ENCODE measurements at places on chromosomes 6 and 20.
A peak's percentile ranks its signal among the peaks of the same experiment; 100 is the strongest.

- DNase-seq, result peak; percentile 26
- H3K4me1 ChIP-seq, result no peaks in the 10 kb centered on the region
- no peak overlapping the region for H3K27ac ChIP-seq
- H3K4me3 ChIP-seq, result no peak overlapping the region
- H3K36me3 ChIP-seq, result no peaks in the 10 kb centered on the region
- H3K27me3 ChIP-seq, result no peaks in the 10 kb centered on the region
Measured at GRCh38 chr6:38498085-38498484, 141.6 kb downstream of the BTBD9 start.

DNA sequence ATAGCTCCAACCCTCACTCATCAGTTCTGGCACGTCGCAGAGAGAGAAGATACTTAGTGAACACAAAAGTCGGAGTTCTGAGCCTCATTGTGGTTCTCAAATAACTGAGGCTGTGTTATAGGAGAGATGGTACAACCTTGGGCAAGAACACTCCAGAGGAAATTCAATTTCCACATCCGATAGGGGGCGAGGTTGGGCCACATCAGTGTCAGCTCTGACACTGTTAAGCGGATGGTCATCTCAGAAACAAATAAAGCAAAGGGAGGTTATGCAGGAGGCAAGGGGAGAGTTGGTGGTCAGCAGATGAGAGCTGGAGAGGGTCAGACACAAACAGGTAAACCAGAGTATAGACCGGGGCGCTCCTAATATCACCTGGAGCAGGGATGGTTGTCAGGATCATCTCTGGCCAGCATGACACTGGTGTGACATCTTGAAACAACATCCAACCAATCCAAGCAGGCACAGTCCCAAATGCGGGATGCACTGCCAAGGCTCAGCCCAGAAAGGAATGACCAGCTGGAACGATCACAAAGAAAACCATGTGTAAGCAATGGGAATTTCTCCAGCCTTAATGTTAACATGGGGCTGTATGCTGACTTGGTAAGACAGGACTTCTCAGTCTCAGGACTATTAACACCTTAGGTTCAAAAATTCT is 331.8 kb downstream of the HACE1 start:
- H3K4me3 ChIP-seq, result no peak overlapping the region
- no peaks in the 10 kb centered on the region for H3K36me3 ChIP-seq
- H3K27ac ChIP-seq, result no peak overlapping the region
- DNase-seq, result no peak
- H3K27me3 ChIP-seq, result no peaks in the 10 kb centered on the region

DNA sequence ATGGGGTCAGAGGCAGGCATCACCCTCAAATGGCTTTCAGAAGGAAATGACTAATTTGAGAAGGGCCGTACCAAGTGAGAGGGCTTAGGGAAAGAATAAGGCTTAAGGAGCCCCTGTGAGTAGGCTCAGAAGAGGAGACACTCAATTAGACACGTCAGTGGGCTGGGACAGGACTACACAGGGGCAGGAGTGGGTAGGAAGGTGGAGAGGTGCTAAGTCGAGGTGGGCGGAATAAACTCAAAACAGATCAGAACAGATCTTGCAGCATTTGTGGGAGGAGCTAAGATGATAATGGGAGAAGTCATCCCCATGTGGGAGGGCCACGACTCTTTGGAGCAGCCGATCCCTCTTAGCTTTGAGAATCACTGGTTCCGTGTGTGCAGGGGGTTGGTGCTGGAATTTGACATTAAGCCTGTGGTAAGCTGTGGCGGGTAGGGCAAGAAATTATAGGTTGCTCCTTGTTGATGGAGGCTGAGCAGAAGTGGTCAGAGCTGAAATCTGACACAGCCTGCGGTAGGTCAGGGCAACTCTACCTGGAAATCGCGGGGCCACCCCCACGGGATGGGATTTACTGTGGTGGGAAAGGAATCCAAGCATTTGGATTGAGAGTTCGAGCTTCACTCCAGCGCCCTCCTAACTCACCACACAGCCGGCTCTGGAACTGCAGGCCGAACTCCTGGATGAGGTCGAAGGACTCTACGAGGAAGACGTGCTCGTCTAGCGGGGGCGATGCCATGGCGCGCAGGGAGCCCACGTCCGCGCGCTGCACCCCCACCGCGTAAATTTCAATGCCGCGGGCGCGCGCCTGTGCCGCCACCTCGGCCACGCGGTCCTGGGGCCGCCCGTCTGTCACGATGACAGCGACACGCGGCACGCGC is 2.8 kb upstream of the RBPJL start:
- H3K4me1 ChIP-seq, result no peaks in the 10 kb centered on the region
- no peak overlapping the region for H3K27ac ChIP-seq
- peak; percentile 91 for DNase-seq
- H3K4me3 ChIP-seq, result no peak overlapping the region
- H3K36me3 ChIP-seq, result no peaks in the 10 kb centered on the region

- DNase-seq, result no peak
- H3K36me3 ChIP-seq, result no peaks in the 10 kb centered on the region
- peak overlapping the region; percentile 56 for H3K27ac ChIP-seq
Measured at GRCh38 chr6:81228912-81229555, 523.4 kb downstream of the TENT5A start.

DNA sequence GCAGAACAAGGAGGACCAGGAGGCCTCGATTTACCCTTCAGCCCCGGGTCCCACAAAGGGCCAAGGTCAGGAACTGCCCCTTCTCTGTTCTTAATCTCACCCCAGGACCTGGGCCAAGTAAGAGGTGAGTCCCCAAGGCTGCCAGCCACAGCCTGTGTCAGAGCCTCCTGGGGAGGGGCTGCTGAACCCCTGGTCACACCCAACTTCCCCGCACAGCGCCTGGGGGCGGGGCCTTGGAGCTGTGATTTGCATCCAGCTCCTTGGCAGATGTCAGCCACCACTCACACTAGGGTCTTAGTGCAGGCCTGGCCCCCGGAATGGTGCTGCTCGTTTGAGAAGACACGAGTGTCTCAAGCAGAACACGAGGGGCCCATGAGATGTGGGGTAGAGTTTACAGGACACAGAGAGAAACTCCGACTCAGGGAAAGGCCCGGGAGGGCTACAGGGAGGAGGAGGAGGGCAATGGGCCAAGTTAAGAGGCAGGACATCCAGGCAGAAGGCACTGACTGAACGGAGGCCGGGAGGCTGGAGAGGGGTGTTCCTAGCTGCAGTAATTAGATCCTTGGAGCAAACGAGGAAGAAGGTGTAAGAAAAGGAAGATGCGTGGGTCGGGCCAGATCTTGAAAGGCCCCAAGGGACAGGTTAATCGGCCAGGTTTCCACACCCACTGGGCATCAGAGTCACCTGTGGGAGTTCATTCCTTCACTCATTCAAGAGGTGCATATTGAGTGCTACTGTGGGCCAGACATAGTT is 26.9 kb downstream of the ZBP1 start:
- H3K4me1 ChIP-seq, result no peaks in the 10 kb centered on the region
- no peaks in the 10 kb centered on the region for H3K27me3 ChIP-seq
- DNase-seq, result peak; percentile 87
- H3K4me3 ChIP-seq, result no peak overlapping the region
- H3K27ac ChIP-seq, result no peak overlapping the region
- no peaks in the 10 kb centered on the region for H3K36me3 ChIP-seq

- H3K27ac ChIP-seq, result no peak overlapping the region
- H3K27me3 ChIP-seq, result no peaks in the 10 kb centered on the region
- no peaks in the 10 kb centered on the region for H3K36me3 ChIP-seq
- no peak overlapping the region for H3K4me3 ChIP-seq
- DNase-seq, result no peak
- no peaks in the 10 kb centered on the region for H3K4me1 ChIP-seq
Measured at GRCh38 chr6:13201336-13201735, 127.0 kb downstream of the TBC1D7 start.

GRCh38 chr20:53321596-53321995 is 272.0 kb downstream of the ZNF217 start:
- H3K4me1 ChIP-seq, result no peaks in the 10 kb centered on the region
- no peaks in the 10 kb centered on the region for H3K36me3 ChIP-seq
- H3K27me3 ChIP-seq, result no peaks in the 10 kb centered on the region
- no peak overlapping the region for H3K27ac ChIP-seq
- H3K4me3 ChIP-seq, result no peak overlapping the region
- no peak for DNase-seq

GRCh38 chr6:96074006-96074405 is 58.2 kb downstream of the FUT9 start:
- H3K4me3 ChIP-seq, result no peak overlapping the region
- H3K27me3 ChIP-seq, result no peaks in the 10 kb centered on the region
- H3K27ac ChIP-seq, result no peak overlapping the region
- H3K36me3 ChIP-seq, result no peaks in the 10 kb centered on the region
- DNase-seq, result no peak
- H3K4me1 ChIP-seq, result no peaks in the 10 kb centered on the region

DNA sequence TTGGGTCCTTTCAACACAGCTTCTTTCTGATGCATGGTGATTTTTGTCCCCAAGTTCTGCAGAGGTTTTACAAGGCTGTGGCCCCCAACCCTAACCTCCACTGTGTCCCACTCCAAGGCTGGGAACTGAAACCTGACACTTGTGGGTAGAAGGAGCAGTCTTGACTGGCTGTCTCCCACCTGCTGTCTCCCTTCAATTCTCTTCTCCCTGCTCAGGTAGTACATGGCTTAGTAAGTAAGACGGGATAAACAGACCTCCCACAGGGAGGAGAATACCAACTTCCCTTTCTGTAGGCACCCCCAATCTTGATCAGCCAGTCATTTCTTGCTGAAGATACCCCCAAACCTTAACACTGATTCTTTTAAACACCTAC is 25.0 kb downstream of the TGM6 start:
- H3K4me3 ChIP-seq, result no peak overlapping the region
- H3K27ac ChIP-seq, result no peak overlapping the region
- no peaks in the 10 kb centered on the region for H3K36me3 ChIP-seq
- DNase-seq, result no peak
- peaks cover 10% of the 10 kb centered on the region for H3K27me3 ChIP-seq

- H3K4me3 ChIP-seq, result no peak overlapping the region
- peaks cover 42% of the 10 kb centered on the region for H3K36me3 ChIP-seq
- no peak for DNase-seq
- H3K27ac ChIP-seq, result no peak overlapping the region
Measured at GRCh38 chr20:44938637-44939036, 21.6 kb downstream of the TOMM34 start.
